ENCODE measurements at places on chromosomes 2 and 18.

DNA sequence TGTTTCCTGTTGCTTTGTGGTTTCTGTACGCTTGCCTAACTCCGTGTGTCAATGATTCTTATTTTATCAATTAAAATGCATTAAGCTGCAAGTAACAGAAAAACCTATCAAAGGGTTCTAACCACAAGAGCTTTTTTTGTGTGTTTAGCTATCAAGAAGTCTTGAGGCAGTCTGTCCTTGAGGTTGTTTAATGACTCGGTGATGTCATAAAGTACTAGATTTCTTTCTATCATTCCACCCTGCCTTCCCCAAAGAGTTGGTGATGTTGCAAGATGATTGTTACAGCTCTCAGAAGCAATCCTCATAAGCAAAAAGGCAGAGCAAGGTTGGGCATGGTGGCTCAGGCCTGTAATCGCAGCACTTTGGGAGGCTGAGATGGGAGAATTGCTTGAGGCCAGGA, 51.9 kb upstream of the SPTBN1 start:
- DNase-seq, result no peak

DNA sequence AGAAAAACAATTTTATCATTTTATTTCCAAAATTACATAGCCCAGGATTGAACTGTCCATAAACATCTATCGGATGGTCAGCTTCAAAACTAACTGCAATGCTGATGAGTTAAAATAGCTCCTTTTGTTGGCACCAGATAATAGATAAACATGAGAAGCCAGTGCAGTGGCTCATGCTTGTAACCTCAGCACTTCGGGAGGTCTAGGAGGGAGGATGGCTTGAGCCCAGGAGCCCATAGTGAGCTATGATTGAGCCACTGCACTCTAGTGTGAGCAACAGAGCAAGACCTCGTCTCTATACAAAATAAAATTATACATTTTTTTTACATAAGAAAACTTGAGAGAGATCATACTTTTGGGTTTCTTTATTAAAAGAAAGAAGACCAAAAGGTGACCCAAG, 34.6 kb upstream of the IMPA2 start:
- DNase-seq, result no peak

DNA sequence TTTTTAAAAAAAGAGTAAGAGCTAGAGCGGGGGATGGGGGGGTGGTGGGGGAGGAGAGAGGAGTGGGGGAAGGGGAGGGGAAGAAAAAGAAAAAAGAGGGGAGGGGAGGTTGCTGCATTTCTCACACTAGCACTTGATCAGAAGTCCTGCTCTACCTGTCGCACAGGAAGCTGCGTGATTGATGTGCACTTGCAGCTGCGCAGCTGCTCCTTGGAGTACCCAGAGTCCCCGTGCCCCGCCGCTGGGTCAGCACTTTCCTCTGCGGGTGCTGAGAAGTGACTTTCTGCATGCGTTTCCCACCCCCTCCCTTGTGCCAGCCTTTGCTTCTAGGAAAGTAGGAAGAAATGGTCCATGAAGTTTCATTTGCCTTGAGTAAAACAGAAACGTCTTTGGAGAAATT, 297.3 kb downstream of the ETAA1 start:
- no peak for DNase-seq

DNA sequence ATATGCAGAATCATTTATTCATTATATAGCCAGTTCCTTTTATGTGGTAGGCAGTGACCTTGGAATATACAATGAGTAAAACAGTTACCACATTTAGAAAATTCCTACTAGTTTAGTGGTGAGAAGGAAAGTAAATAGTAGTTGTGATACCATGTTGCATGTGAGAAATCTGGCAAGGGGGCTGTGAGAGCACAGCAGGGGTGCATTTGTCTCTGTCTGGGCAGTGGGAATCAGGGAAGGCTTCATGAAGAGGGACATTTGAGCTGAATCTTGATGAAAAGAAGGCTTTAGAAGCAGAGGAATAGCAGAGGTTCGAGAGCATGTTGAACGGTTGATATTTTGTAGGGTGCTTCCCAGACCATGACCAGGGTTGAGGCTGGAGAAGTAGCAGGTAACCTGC, 78.7 kb downstream of the RAB3GAP1 start:
- no peak for DNase-seq

DNA sequence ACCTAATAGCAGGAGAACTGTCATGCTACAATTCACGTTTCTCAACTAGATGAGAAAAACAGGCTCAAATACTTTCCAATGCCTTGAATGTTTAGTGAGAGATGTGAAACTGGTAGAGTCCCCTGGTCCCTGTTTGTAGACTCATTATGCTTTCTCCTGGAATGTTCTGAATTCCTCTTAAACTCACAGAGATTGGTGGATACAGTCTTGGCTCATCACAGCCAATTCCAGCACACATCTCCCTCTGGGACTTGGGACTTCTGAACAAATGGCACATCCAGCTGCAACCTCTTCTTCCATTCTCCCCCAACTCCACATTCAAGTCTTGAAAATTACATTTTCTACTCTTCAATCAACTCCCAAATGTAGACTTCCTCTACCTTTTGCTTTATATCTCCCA, 58.4 kb upstream of the NT5C1B start:
- DNase-seq, result no peak

- no peak for DNase-seq
These were observed 111.3 kb downstream of the HDAC4 start for GRCh38 chr2:239289545-239289944.

DNA sequence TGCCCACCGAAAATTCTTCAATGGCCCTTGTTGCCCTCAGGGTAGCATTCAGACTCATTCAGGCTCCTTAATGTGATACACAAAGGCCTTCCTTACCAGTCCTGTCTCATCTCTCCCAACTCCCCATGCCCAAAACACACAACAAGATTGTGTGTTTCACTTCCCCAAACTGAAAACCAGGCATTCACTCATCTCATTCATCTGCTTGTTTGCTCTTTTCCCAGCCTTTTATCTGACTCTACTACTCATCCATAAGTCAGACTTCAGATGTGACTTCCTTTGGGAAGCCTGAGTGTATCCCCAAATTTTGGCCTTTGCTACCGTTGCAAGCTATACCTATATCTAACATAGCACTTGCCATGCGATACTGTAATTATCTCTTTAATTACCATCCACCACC, 9.7 kb upstream of the SLC39A10 start:
- no peak for DNase-seq

- no peak for DNase-seq
These were observed 568.5 kb upstream of the SLC8A1 start for GRCh38 chr2:41020358-41020757.

- no peak for DNase-seq
These were observed 48.5 kb downstream of the CCDC138 start for GRCh38 chr2:108835040-108835439.

DNA sequence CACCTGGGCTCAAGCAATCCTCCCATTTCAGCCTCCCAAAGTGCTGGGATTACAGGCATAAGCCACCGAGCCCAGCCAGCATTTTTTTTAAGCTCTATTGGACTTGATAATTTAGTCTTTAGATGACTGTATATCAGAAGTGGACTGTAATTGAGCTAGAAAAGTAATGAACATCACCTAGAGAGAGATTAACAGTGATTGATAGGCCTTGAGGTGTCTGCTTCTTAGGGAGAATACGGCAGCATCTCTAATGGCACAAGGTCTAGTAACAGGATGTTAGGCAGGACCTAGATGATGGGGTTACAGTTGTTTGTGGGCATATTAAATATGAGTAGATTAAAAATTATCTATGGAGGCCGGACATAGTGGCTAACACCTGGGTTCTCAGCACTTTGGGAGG, 17.7 kb upstream of the UGGT1 start:
- no peak for DNase-seq

GRCh38 chr2:43877782-43878464, 39.2 kb downstream of the ABCG8 start:
- no peak for DNase-seq

DNA sequence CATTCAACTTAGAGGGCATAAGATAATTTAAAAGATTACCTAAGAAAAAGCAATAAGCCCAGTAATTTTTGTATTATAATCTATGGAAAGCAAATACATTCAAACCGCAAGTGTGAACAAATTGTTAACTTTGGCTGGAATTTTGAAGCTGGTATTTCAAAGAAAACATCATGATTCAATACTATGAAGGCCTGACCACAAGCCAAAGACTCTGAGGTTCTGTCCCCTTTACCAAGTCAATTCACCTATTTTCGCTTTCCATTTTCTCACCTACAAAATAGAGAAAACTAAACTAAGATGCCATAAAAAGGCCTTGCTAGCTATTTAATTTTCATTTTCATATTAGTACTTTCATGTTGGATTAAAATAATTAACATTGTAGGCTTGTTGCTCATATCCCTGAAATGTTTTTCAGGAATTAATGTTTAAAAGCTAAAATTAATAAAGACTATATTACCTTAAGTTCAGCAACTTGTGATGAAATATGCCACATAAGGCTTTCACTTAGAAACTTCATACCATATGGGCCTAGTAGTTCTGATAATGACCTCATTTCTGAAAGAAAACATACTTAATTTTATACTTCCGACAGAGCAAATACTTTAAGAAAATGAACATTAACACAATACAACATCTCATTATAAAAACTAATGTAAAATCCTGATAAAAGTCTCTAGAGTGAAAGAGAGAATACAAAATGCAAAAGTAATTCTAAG, 85.7 kb upstream of the FRZB start:
- no peak for DNase-seq

DNA sequence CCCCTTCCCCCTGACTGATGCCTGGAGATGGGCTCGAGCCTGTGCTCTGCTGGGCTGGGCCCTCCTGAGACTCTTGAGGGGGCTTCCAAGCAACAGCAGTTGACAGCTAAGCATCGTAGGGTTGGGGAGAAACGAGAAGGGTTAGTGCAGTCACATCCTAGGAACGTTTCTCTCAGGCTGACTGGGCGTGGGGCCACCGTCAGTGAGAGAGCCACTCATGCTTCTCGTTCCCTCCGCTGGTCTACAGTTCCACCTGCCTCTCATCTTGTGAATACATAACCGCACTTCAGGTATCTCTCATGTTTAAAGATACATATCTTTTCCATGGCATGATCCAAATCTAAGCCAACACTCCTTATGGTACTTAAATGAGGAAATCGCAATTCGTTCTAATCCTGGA, 66.4 kb downstream of the TRAPPC12 start:
- no peak for DNase-seq

GRCh38 chr2:25831746-25832449, 46.4 kb downstream of the ASXL2 start:
- no peak for DNase-seq

DNA sequence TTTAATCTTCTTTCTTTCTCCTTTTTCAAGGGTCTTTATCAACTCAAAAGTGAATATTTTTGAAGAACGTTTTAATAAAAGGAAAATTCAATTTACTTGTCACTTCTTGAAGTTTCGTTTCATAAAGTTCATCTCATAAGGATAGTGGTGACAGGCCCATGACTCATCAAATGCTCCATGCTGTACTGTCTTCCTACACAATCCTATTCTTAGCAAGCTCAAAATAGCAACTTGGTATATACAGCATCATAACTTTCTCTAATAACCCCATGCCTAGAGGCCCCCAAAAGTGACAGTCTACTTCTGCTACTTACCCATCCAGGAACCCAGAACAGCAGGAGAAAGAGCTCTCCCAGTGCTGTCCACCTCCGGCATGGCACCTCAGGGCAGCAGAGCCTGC, 7.7 kb downstream of the FBXO15 start:
- no peak for DNase-seq

GRCh38 chr2:174623690-174624089, 26.1 kb upstream of the WIPF1 start:
- no peak for DNase-seq

- DNase-seq, result no peak
These were observed 179.5 kb downstream of the BCL2 start for GRCh38 chr18:63140038-63140450.

- DNase-seq, result no peak
These were observed 117.1 kb downstream of the FSHR start for GRCh38 chr2:49037197-49037596.

DNA sequence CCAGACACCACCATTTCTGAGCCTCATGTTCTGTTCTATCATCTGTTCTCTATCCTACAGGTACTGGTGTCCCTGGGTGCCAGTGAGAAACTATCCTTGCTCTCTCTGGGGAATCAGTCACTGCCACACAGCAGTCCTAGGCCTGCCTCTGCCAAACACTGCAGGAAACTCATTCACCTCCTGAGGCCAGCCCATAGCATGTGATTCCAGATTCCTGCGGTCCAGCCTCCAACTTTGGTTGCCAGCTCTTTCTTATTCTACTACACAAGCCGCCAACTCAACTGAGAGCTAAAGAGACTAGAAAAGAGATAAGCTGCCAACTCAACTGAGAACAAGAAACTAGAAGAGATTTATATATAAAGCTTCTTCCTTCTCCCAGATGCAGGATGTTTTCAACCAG, 8.8 kb upstream of the TTLL4 start:
- DNase-seq, result no peak

DNA sequence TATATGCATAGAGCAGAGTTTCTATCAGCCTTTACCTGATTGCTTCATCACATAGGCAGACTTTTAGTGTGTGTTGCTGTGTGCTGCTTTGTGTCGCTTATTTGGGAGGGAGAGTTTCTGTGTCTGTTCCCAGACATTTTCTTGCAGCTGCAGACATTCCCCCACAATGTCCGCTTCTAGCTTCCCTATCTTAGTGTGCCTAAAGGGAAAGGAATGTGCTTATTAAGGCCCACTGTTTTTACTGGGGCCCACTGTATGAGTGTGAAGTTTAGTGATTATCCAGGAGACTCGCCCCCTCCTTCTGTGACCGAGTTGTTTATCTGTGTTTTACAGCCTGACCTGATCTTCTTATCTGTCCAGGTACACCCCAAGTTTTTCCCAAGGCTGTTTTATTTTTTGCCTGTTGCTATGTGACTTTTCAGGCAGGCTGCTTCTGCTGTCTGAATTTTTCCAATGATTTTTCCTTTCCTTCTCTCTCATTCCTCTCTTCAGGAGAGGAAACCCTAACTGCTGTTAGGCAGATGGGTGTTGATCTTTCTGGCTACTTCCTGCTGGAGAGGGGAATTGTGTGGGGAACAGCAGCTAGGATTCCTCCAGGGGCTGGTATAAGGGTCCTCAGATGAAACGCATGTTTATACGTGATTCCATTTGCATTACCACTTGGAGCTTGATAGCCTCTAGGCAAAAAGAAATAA, 47.6 kb downstream of the STK17B start:
- no peak for DNase-seq

DNA sequence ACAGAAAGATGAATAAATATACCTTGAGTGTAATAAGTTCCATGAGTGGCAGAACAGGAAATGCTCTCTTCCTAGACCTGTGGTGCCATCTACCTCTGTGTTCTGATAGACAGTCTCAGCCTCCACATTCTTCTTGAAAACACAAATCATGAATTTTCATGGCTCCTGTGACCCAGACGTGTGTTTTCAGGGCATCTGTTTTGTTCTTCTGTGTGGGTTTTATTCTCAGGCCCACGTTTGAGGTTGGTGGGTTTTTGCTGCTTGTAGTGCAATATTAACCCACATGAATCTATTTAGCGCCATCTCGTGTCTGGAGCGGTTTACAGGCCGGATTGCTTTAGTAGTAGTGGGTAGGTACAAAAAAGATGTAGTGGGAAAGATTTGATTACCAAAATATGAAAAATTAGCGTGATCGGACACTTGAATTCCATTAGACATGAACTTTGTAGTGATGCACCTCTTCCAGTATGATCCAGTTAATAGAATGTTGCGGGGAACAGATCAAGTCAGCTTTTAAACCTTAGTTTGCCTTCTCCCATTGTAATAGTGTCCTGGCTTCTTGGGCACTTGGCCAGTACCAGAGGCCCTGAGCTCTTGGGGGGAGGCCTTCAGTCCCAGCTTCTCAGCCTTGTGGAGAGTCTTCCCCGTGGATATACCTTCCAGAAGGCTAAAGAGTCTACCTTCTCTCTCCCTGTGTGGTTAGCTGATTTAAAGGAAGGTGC, 256.5 kb downstream of the TPGS2 start:
- DNase-seq, result no peak

All from cortex of kidney (tissue), 1 donor.